Stimulated activated CD8-positive, alpha-beta memory T cell treated with anti-CD3 and anti-CD28 coated beads, Interleukin-12 subunit alpha, Interleukin-12 subunit beta, amount 100 ng/mL, for 4 hours (primary cell): ENCODE measurements at places on chromosomes 12 and 14.

DNA sequence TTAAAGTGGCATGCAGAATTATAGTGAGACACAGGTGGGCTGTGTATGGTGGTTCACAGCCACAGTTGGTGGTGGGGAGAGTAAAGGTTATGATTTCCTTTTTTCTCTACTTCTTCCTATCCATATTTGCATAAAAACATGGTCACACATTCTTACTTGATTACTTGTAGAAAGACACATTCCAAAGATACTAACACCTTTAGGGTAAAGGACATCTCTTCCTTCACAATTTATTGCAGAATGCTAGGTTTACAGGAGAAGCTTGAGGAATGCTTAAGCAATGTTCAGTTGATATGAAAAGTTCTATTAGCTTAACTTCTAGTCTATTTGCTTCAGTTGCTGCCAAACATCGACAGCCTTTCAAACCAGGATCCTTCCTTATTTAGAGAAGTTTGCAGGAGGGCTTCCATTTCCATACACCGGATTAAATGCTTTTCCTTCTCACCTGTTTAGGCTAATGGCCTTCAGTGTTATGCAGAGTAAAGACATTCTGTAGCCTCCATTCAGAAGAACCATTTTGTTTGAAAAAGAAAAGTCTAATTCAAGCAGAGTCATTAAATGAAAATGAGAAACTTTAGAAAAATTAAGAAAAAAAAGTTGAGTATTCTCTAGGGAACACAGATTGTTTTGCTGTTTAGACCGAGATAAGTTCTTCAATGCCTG, 2.6 kb upstream of the PHC1 start:
- DNase-seq = no peak

DNA sequence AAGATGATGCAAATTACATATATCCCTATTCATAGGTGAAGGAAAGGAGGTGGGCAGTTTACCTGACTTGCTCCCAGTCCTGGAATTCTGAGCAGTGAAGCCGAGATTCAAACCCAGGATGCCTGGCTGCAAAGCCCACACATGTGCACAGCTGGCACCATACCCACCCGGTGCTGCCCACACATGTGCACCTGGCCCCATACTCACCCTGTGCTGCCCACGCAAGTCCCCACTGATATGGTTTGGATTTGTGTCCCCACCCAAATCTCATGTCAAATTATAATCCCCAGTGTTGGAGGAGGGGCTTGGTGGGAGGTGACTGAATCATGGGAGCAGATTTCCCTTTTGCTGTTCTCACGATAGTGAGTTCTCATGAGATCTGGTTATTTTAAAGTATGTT, 179.2 kb upstream of the C14orf180 start:
- DNase-seq = no peak

- DNase-seq = no peak
Measured at GRCh38 chr14:100104523-100105300, 39.5 kb downstream of the EVL start.

GRCh38 chr14:69625299-69626131, 14.1 kb downstream of the SUSD6 start:
- peak; percentile 62 for DNase-seq

DNA sequence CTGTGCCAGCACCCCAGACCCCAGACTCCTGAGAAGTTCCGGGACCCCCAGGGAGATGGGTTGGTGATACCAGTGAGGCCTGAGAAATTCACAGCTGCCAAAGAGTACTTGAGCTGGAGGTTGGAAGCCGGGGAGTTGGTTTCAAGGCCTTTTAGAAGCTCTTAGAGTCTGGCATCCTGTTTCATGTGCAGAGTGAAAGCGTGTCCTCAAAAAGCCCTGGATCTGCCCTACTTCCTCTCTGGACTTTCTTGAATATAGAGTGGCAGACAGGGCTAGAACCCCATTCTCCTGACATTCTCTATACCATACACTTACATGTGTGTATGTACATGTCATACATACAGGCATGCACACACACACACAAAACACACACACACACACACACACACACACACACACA, 31.3 kb upstream of the PPM1A start:
- DNase-seq = no peak

GRCh38 chr12:108622421-108622820, 11.3 kb downstream of the SELPLG start:
- DNase-seq = no peak
